ENCODE measurements at places on chromosomes 4 and X. TPM values are rescaled to one million over a fixed set of nuclear protein-coding genes. Genes with fewer than 3 reads are reported as not detected.

The ZNF275 gene
- total RNA-seq: 13.9 TPM

The SERPINA7 gene
- total RNA-seq: not detected

The PAGE2B gene
- not detected for total RNA-seq

The ATP2B3 gene
- 0.05 TPM for total RNA-seq

DNA sequence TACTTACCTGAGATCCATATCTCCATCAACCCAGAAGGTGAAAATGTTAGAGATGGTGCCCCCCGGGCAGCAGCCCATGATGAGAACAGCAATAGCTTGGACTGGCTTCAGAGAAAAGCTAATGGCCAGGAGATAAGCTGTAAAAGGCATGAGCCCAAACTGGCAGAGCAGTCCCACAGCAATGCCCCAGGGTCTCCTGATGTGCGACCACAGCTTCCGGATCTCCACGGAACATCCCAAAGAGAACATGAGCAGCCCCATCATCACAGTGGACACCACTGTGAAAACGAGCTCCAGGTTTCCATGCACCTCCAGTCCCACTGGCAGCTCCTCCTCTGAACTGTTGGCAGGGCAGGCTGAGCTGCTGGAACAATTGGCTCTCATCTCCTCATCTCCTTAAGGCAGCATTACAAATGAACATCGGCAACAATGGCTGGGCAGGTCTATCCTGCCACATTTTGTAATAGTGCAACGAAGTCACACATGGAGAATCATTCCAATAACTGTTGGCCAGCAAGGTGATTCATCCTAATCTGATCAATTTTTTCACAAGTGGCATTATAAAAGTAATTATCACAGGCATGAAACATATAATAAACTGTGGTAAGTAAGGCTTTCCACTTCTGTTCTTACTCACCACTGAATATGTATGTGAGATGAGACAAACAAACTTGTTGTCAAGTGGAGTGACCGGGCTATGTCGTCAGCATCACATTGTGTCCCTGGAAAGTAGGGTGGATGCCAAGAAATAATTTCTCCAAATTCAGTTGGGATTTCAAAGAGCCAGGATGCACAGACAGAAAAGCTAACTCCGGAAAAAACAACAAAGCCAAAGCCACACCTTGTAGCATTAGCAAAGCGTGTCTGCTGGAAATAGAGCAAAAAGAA, at the start of gene SLC10A6:
TSS of gene SLC10A6 (minus strand) at position 653 of the 888 bp plus-strand sequence. CDS start at position 384, 269 bp downstream.
- DNase-seq: no peak

- no peak for DNase-seq
Observed at GRCh38 chr4:6806924-6807626, 24.5 kb downstream of the KIAA0232 start.

- no peak for DNase-seq
Observed at GRCh38 chr4:2296631-2297601, 35.0 kb upstream of the MXD4 start.

DNA sequence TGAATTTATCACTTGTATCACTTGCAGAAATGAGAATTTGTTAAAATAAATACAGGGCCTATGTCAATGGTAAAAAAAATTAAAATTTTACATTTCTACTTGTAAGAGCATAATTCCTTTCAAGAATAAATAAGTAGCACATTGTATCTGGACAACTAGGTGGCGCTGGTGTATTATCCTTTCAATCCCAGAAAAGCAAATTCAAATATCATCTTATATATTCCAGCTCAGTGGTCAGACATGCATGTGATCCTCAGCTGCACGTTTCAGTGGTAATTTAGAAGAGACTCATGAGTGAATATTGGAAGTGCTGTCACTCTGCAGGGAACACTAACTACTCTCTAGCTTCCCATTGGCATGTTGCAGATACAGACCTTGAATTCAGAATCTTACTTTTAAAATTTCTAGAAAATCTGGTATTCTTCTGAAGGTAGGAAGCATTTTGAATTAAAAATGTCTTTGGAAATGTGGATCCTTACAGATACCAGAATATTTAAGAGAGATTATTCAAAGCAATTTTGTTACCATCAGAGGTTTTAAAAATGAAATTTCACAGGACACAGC, 1414.7 kb upstream of the TENM3 start:
- DNase-seq: peak; percentile 48

- no peak for DNase-seq
Observed at GRCh38 chrX:23575281-23575680, 92.0 kb upstream of the PRDX4 start.

DNA sequence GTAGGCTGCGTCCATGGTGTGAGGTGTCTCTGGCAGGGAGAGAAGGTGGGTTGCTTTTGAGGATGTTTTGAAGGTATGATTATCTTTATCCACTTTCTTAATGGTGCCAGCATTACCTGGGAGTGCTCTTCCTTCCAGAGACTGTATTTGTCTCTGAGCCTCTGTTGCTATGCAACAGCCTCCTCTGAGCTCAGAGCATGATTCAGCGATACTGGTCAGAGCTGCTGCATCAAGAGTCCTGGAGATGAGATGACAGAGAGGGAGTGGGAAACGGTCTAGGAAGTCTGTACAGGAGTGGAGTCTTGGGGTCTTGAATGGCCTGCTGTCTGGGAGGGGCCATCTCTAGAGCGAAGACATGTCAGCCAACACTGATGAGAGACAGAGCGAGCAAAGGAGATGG, 104.4 kb upstream of the RAB40AL start:
- no peak for DNase-seq

- no peak for DNase-seq
Observed at GRCh38 chr4:86582410-86582809, 11.7 kb upstream of the PTPN13 start.

GRCh38 chr4:88297725-88298454, 13.5 kb upstream of the PPM1K start:
- no peak for DNase-seq

- no peak for DNase-seq
Observed at GRCh38 chr4:3718462-3718861, 47.7 kb upstream of the ADRA2C start.

GRCh38 chrX:151792505-151792904, 58.0 kb downstream of the CNGA2 start:
- DNase-seq: no peak

DNA sequence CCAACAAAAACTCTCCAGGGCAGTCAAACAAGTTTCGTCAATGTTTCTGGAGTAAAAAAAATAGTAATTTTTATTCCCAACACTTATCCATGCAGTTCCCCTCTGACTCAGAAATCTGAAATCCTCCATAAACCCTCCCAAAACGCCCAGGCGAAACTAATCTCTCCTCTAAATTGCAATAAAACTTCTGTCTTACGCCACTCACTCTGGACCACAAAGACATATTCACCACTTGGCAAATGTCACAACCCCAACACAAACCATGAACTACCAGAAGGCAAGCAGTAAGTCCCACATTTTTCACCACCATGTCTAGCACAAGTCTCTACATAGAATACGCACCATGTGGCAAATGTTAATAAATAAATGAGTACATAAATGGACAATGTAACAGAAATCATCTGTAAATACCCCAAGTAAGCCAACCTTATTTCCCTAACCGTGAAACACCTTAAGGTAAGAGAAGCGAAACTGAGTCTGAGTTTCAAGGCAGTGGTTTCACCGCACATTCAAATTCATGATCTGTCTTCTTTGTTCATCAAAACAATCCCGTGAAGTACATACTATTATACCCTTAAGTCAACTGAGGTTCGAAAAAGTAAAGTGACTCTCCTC, 1.6 kb downstream of the PAPSS1 start:
- DNase-seq: no peak
